ENCODE measurements at places on chromosomes 6 and 20.

DNA sequence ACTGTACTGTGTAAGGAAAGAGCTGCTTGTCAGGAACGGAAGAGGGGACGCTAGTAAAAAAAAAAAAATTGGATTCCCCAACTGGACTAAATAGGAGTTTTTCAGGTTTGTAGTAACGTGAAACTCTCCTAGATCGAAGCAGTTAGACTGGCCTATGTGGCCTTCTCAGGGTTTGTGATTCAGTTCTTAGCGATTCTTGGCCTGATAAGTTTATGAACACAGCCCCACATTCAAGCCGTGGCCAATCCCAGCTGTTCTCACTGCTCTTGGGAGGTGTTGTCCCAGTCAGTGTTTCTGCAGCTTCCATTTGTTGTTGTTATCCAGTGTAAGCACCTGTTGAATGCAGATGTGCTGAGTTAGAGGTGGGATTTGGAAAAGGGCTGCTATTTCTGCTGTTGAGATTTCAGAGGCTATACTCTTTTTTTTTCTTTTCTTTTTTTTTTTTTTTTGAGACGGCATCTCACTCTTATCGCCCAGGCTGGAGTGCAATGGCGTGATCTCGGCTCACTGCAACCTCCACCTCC lies 29.7 kb downstream of the TAF8 start:
- H3K27ac ChIP-seq: no peak overlapping the region
- H3K36me3 ChIP-seq: peaks cover 8% of the 10 kb centered on the region
- H3K27me3 ChIP-seq: no peaks in the 10 kb centered on the region
- H3K4me3 ChIP-seq: no peak overlapping the region
- no peak for DNase-seq

GRCh38 chr20:61422636-61423425 lies 170.8 kb downstream of the CDH4 start:
- DNase-seq: no peak
- H3K27me3 ChIP-seq: no peaks in the 10 kb centered on the region
- no peak overlapping the region for H3K27ac ChIP-seq

- peaks cover 1% of the 10 kb centered on the region for H3K4me1 ChIP-seq
- no peak overlapping the region for H3K4me3 ChIP-seq
- H3K36me3 ChIP-seq: no peaks in the 10 kb centered on the region
- DNase-seq: no peak
- no peak overlapping the region for H3K27ac ChIP-seq
- H3K27me3 ChIP-seq: no peaks in the 10 kb centered on the region
Observed at GRCh38 chr6:52132292-52132691, 44.9 kb upstream of the PKHD1 start.

DNA sequence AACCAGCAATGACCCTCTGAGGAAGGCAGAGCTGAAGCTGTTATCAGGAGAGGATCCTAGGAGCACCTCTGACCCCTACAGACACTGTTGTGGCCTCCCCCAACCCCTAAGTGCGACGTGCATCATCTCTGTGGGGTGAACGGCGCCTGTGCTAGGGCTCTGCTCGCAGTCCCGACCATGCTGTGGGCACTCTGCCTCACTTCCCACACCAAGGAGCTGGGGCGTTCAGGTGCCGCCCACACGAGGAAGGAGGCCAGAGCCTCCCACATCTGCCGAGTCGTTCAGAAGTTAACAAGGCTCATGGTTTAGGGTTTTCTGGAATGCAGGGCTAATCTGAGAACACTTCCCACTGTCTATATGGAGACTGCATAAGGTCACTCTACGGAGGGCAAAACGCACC lies 62.1 kb downstream of the GINS1 start:
- H3K36me3 ChIP-seq: peaks cover 25% of the 10 kb centered on the region
- no peaks in the 10 kb centered on the region for H3K4me1 ChIP-seq
- no peak overlapping the region for H3K4me3 ChIP-seq

DNA sequence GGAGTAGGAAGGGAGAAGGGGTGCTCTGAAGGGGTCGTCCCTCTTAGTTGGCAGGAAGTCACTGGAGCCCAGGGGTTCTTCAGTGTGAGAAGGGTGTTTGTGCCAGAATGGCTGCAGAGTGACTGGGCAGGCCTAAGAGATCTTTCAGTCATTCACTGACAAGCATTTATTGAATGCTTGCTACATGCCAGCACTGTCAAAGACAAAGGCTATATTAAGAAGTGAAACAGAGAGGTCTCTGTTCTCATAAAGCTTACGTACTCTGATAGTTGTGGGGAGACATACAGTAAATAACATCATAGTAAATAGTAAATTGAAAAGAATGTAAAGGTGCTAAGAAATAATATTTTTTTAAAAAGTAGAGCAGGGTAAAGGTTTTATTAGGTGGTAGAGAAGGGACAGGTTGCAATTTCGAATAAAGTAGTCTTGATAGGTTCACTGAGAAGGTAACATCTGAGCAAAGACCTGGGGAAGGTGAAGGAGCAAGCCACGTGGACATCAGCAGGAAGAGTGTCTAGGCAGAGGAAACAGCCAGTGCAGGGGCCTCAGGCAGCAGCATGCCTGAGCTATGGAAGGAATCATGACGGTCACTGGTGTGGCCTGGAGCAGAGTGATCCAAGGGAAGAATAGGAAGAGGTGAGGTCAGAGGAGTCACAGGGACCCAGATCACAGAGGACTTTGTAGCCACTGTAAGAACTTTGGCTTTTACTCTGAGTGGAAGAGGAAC lies 36.3 kb upstream of the RNF8 start:
- no peaks in the 10 kb centered on the region for H3K4me1 ChIP-seq
- H3K27ac ChIP-seq: no peak overlapping the region
- no peaks in the 10 kb centered on the region for H3K27me3 ChIP-seq
- peaks cover 6% of the 10 kb centered on the region for H3K36me3 ChIP-seq
- H3K4me3 ChIP-seq: no peak overlapping the region
